Type B pancreatic cell (in vitro differentiated cells): ENCODE measurements at places on chromosomes 1 and 21.

- no peak for DNase-seq
Measured at GRCh38 chr1:175887521-175887920, 144.1 kb upstream of the TNR start.

GRCh38 chr1:205531191-205532025 lies 26.9 kb downstream of the CDK18 start:
- no peak for DNase-seq

GRCh38 chr1:99465176-99465900 lies 180.6 kb upstream of the PALMD start:
- no peak for DNase-seq

DNA sequence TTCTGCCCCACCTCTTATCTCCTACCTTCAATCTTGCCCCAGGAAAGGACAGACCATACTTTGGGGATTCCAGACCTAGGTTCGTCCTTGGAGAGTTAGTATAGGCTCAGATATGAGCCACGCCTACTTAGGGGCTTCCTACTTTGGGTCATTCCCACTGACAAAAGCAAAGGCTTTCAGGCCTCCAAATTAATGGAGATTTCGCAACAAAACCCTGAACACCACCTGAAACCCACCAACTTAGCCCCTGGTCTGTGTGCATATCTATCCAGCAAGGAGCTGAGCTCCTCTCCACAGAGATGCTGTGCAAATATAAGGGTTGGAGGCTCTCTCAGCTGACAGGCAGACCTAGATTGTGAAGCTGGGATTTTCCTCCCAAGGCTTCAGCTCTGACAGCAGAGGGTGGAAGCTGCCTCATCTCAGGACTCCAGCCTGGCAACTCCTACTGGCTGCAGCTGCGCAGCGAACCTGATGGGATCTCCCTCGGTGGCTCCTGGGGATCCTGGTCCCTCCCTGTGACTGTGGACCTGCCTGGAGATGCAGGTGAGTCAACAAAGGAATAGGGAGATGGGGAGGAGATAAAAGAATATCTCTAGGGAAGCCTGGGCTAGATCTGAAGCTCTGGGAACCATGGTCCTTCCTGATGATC lies 2.1 kb downstream of the MPL start:
- no peak for DNase-seq

GRCh38 chr1:226495716-226496115 lies 52.8 kb upstream of the STUM start:
- no peak for DNase-seq

- no peak for DNase-seq
Measured at GRCh38 chr1:62722796-62723195, 34.6 kb upstream of the DOCK7 start.

DNA sequence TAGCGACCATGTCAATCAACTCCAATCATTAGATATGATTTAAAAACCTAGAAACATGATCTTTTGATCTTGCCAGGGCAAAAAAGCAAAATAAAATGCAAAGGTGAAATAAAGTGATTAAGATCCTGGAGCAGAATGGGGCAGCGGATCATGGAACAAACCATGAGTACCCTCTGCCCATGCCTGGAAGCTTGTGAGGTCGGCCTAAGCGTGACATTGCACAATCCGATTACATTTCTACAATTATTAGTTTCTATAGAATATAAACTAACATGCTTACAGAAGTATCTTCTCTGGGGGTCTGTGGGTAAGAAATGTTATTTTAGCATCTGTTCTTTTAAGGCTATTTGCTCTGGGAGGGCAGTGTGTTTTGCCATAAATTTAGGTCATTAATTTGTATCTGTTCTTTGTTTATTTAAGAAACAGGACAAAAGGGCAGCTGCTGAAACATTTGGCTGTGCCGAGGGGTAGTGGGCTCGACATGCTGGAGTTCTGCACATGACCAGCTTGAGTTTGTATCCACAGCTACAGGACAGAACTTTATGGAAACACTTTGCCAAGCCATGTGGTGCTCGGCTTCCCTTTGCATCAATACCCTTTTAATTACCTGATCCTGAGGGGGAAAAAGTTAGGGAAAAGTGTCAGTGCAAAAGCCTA lies 55.9 kb downstream of the ZBTB18 start:
- no peak for DNase-seq

- no peak for DNase-seq
Measured at GRCh38 chr1:110148961-110149360, 1.3 kb upstream of the SLC6A17 start.

DNA sequence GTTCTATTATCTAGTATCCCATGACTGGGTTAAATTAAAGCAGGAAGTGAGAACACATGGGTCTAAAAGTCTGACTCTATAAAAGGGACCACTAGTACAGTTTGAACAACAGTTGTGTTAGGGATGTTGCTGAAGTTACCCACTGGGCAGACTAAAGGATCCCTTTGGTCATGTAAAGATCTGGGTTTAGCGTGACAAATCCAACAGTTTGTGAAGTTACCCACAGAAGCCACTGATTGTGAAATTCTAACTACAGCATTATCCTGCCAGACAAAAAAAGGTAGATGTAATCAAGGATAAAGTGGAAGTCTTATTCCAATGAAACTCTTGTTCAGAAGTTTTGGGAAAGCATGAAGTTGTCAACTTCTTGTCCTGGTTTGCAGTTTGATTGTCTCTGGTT lies 5.7 kb downstream of the QSOX1 start:
- DNase-seq: no peak

DNA sequence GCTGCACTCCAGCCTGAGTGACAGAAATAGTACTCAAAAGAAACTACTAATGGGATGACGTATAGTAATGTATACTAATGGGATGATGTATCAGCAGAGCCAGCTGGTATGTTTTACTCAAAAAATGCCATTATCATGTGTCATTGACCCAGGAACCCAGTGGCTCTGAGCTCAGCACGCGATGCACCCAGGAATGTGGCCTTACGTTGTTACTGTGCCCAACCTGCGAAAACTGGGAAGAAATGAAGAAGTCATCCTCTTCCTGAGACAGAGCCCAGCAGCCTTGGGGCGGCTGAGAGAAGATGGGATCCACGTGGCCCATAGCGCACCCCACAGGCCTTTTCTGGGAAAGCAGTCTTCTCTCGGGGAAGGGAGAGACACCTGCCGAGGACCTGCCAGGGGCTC lies 8.8 kb downstream of the UBE2J2 start:
- DNase-seq: no peak

DNA sequence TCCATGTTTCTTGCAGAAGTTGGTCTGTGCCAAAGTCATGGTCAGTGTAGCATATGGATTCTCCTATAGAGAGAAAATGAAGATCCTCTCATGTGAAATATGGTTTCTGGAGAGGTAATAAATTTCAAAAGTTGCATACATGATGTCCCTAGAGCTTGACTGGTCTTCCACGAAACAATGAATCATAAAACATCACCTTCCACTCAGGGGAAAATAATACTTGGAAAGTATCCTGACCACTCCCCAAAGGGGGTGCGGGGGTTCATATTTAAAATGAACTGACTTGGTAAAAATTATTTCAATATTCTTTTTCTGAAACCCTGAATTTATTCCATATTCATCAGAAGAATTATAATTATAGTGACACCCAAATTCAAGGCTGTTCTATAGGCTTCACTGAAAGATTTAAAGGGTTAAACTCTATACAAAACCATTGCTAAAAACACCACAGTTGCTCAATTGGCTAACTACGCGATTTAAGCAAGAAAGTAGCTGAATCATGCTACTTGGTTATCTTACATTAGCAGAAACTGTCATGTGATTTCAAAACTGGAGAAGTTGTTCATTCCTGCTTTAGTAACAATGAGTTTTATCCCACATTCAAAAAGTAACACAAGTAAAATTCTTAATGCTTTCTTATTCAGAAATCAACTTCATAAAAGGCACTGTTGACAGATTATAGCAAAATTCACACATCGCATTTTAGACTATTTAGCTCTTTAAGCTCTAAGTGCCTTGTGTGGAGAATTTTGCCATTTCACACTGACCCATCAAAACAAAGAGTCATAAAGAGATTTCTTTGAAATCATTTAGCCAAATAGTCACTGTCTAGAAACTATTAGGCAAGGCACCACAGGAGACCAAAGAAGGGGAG lies 5.3 kb downstream of the CREG1 start:
- DNase-seq: no peak

DNA sequence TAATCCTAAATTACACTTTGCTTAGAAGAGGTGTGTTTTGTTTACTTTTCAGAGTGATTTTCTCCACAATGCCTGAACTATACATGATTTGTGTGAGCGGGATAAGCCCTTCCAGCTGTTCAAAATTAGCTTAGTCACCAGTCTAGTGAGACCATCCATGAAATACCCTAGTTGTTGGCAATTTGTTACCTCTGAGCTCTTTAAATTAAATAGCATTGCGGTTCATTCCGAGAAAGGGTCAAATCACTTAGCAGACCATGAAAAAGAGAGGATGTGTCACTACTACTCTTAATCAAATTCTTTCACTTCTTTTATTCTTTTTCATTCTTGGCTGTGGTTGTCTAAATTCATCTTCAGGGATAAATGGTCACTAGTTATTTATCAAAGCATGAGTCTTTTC lies 11.9 kb upstream of the VAV3 start:
- no peak for DNase-seq

DNA sequence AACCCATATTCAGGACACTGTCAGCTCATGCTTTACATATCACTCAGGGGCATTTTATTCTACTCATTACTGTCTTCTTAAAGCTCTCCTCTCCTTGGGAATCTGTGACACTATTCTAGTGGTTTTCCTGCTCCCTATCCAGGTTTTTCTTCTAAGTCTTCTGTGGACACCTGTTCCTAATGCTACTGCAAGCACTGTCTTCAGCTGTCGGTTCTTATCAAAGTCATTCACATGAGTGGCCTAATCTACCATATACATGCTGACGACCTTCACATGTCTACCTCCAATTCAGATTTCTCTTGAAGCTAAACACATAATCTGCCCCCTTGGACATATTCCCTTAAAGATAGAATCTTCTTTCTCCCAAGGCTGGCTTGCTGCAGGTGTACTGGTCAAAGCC lies 39.8 kb upstream of the PRRX1 start:
- no peak for DNase-seq

- no peak for DNase-seq
Measured at GRCh38 chr1:74579425-74579824, 67.0 kb upstream of the LRRC53 start.

DNA sequence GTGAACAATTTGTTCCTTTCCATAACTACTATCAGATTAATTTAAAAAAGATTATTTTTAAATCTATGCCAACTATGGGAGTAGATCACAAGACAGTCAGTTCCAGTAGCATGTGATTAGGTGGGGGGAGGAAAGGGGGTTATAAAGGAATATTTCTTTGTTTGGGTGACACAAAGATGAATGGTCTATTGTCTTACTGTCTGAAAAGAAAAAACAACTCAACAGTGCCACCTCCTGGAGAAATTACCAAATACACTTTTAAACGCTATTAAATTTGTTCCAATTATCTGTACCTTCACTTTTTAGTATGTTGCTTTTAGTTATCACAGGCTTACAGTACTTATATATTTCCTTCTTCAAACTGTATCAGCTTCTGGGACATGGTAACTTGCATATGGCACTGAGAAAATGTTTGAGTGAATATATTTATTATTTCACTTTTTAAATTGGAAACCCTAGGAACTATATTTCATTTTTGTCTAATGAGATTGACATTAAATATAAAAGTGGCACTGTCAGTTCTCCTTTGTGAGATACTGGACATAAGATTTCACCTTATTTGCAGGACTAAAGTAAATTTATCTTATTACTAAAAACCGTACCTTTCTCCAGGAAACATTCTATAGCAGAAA lies 1.7 kb upstream of the SORT1 start:
- DNase-seq: no peak

DNA sequence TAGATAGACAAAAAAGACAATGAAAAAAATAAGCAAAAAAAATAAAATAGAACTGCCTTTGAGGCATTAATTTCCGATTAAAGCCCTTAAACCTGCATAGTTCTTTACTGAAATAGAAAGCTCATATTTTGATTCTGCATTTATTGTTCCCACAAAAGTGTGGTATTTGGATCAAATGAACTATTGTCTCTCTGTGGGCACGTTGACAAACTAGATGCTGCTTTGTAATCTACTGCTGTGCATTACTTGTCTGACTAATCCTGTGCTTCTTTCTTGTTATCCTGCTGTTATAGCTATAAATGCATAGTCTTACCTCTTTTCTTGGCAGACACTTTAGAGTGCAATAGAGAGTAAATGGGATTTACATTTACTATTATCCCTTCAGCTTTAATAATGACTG lies 31.4 kb upstream of the SLC35D1 start:
- DNase-seq: no peak

DNA sequence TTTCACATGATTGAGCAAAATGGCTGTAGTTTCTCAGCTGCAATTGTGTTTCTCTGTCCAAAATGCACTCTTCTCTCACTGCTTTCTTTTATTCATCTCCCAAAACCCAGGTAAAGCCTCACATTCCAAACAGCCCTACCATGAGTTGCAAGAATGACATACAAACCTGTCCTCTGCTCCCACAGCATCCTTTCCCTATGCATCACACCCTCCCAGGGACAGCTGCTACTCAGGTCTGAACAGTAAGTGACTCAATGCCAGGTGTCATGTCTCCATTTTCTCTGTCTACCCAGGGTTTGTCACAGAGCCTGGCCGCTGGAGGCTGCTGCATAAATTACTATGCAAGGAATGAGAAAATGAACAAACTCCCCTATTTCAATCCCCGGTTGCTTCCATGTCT lies 118.5 kb downstream of the PLD5 start:
- DNase-seq: no peak

GRCh38 chr1:194300340-194300739 lies 1113.9 kb upstream of the B3GALT2 start:
- no peak for DNase-seq
